Nasal cavity respiratory epithelium epithelial cell of viscerocranial mucosa (primary cell): ENCODE measurements at places on chromosomes 13 and 19. TPM values are rescaled to one million over a fixed set of nuclear protein-coding genes. Genes with fewer than 3 reads are reported as not detected.

The URAD gene
- total RNA-seq = not detected in 2 replicates

The CEACAM19 gene
- 2.4 and 6.3 TPM in 2 replicates for total RNA-seq

The ACOD1 gene
- not detected in 2 replicates for total RNA-seq

The ADGRE3 gene
- not detected in 2 replicates for total RNA-seq

The MBD3L3 gene
- total RNA-seq = not detected in 2 replicates

The BRCA2 gene
- total RNA-seq = 1.1 and 2.7 TPM in 2 replicates

The ZNF723 gene
- total RNA-seq = not detected in 2 replicates

The RTBDN gene
- not detected in 2 replicates for total RNA-seq

The FLT3LG gene
- total RNA-seq = 0.34 and 1.00 TPM in 2 replicates

The ATP4A gene
- not detected in 2 replicates for total RNA-seq

The SIAH3 gene
- total RNA-seq = under 0.01 TPM in 1 of 2 replicates, not detected in the other

The KCNN4 gene
- total RNA-seq = 1.4 and 13.7 TPM in 2 replicates

The N4BP2L1 gene
- 0.34 and 2.7 TPM in 2 replicates for total RNA-seq

The ZNF814 gene
- total RNA-seq = 8.2 and 16.9 TPM in 2 replicates

The OR10H5 gene
- not detected in 2 replicates for total RNA-seq

The FCER2 gene
- total RNA-seq = not detected in 2 replicates
